ENCODE measurements at places on chromosomes 13 and 19.

DNA sequence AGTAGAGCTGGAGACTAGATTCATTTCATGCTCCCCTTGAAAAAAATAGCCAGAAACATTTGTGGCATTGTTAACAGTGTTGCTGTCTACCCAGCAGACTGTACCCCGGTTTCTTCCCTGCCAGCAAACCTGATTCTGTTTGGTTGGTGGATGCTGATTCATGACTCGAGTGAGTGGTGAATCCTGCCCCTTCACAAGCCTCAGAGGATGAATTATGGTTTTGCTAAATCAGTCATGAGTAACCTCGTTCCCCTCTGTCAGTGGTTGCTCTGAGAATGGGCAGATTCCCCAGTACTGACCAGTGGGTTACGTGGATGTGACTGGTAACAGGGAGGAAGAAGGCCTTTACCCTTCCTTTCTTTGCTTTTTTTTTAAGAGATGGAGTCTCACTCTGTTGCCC, 10.1 kb downstream of the NLRP12 start:
- peak; percentile 67 for DNase-seq

DNA sequence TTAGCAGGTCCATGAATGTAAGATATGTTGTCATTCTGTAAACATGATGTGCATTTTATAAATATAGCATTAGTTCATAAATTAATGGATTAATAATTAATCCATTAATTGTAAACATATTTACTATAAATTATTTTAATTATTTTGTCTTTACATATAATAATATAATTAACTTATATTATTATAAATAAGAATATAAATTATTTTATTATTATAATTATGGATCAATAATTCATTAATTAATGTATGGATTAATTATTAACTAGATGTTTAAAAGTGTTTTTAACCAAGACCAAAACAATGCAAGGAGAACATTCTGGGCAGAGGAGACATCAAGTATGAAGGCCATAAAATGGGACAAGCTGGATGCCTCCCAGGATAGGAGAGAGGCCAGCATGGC, 72.0 kb downstream of the RUBCNL start:
- no peak for DNase-seq

GRCh38 chr13:25905611-25906010, 146.2 kb downstream of the SHISA2 start:
- no peak for DNase-seq

GRCh38 chr19:50331221-50331993, 2.2 kb upstream of the KCNC3 start:
- no peak for DNase-seq

DNA sequence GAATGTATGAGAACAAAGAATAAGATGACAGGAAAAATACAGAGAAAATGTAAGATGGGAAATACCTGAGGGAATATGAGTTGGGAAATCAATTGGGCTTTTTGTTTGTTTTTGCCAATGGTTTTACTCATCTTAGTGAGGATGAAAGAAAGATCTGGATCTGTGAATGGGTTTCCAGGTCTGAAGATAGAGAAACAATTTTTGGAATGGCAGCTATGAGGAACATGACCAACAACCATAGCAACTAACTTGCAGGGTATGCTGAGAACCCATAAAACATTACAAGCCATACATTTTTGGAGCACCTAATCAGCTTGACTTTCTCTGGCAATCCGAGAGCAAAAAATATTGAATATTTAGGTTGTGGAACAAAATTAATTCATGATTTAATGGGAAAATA, 290.0 kb downstream of the KCTD12 start:
- DNase-seq, result no peak

All from HS-5 (cell line).